ENCODE measurements at places on chromosomes 7 and 10.
A peak's percentile ranks its signal among the peaks of the same experiment; 100 is the strongest.

GRCh38 chr10:92291921-92292845, 1.2 kb downstream of the MARCHF5 start:
- H3K4me3 ChIP-seq = peak overlapping the region; percentile 99
- H3K27me3 ChIP-seq = no peaks in the 10 kb centered on the region
- peaks cover 2% of the 10 kb centered on the region for H3K36me3 ChIP-seq
- H3K4me1 ChIP-seq = no peaks in the 10 kb centered on the region

DNA sequence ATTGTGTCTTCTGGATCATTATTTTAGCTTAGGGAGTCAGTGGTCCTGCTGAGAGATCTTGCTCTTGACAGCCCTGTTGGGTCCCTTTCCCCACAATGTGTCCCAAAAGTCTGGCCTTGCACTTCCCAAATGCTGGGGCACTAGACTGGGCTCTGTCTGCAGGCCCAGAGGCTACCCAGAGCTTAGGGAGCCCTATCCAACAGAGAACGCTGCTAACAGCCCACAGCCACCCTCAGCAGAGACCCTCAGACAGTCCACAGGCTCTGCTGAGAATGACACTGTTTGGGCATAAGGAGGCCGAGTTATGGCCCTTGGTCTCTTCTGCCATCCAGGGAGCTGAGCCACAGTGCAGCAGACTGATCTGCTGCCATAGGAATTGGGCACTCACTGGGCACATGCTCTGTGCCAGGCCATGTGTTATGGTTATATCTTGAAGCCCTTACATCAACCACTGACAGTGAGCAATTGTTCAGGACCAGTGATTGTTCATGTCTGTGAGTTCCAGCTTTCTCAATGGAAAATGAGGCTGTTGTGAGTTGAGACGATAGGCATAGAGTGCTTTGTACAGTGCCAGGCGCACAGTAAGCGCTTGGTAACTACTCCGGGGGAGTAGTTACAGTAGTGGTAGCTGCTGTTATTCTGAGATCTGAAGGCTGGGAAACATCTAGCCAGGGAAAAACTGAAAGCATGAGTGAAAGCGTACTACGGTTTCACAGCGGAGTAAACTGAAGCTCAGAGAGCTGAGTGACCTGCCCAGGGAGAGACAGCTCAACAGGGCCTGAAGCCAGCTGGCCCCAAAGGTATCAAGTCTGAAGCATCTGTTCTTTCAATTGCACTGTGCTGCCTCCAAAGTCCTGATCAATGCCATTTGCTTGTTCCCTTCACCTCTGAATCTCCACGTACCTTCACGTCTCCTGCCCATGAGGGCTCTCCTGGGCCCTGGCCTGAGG, 77.6 kb upstream of the PRLHR start:
- DNase-seq = no peak
- H3K36me3 ChIP-seq = no peaks in the 10 kb centered on the region
- no peak overlapping the region for H3K4me3 ChIP-seq
- H3K27me3 ChIP-seq = no peaks in the 10 kb centered on the region
- no peak overlapping the region for H3K27ac ChIP-seq

DNA sequence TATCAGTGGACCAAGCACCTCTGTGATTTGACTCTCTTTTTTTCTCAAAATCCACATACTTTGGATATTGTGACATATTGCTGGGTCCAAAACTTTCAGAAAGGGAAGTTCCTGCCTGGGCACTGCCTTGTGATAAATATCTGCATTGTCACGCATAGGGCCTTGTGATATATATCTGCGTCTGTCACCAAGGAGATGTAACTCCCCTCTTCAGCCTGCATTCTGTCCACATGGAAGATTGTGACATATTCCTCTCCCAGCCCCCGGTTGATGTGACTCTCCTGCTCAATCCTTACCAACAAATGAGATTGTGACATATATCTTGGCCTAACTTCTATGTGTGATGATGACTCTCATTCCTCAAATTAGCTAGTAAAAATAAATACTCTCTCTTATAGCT, 25.4 kb upstream of the ZNF107 start:
- no peaks in the 10 kb centered on the region for H3K27me3 ChIP-seq
- H3K36me3 ChIP-seq = no peaks in the 10 kb centered on the region
- no peaks in the 10 kb centered on the region for H3K4me1 ChIP-seq
- H3K27ac ChIP-seq = no peak overlapping the region
- no peak for DNase-seq

GRCh38 chr7:67377939-67378862, 381.6 kb downstream of the TYW1 start:
- H3K36me3 ChIP-seq = peaks cover 3% of the 10 kb centered on the region
- no peaks in the 10 kb centered on the region for H3K27me3 ChIP-seq
- no peaks in the 10 kb centered on the region for H3K4me1 ChIP-seq
- DNase-seq = peak; percentile 75
- no peak overlapping the region for H3K27ac ChIP-seq
- no peak overlapping the region for H3K4me3 ChIP-seq

DNA sequence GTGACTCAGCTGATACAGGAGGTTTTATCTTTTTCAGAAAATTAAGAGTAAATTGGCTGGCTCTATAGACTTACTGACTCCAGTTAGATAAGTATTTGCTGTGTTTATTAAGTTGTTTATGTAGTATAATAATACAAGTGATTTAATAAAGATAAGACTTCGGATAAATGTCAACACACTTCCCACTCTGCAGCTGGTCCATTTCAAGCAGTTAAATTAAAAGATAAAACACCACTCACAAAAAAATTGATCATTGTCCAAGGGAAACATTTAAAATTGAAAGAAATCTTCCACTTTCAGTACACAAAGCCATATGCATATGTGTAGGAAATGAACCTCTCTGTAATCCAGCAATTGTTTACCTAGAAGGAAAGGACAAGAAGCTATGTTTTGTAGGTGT, 106.1 kb upstream of the SP8 start:
- H3K27me3 ChIP-seq = no peaks in the 10 kb centered on the region
- no peak overlapping the region for H3K27ac ChIP-seq
- no peaks in the 10 kb centered on the region for H3K36me3 ChIP-seq
- H3K4me1 ChIP-seq = no peaks in the 10 kb centered on the region
- no peak for DNase-seq
